Stimulated activated CD4-positive, alpha-beta T cell treated with anti-CD3 and anti-CD28 coated beads, Interleukin-1b, Interleukin-23, amount 100 ng/mL, for 24 hours (primary cell): ENCODE measurements at places on chromosomes 7 and 10.

DNA sequence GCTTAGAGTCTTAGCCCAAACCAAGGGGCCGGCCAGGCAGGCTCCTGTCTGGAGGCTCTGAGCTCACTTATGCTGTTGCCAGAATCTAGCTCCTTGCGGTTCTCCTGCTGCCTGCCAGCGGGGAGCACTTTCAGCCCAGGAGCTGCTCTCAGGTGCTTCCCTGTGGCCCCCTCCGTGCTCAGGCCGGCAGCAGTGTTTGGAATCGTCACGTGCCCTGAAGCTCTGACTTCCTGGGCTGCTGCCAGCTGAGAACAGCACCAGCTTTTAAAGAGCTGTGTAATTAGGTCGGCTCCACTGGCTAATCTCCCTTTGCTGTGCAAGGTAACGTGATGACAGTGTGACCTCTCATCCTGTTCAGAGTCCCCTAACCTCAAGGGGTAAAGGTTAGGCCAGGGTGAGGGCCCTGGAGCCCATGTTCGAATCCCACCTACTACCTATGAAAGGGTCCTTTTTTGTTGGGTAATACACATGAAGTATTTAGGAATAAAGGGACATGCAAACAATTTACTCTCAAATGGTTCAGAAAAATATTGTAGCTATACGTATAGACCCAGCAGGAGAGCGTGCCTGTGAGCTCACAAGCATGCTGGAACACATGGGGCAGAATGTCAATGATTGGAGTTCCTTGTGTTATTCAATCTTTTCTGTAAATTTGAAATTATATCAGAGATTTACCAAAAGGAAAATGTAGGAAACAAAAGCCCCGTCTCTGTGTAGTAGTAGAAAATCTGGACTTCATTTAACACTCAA, 16.6 kb downstream of the ZNF862 start:
- DNase-seq, result no peak

DNA sequence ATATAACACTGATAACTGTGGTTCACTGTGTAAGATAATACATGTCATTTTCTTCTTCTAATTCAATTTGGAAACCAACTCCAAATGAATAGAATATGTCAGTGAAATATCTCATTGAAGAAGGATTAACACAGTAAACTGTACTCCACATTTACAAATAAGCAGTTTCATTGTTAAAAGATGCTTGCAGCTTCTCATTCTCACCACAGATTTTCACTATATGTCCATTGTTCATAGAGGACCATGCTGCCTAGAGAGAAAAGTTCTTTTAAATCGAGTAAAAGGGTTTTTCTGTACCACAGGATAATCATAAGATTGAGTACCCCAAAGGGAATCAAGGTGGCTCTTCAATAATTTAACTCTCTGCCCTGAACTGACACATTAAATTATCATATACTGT, 165.5 kb downstream of the LRRN3 start:
- no peak for DNase-seq

- no peak for DNase-seq
Measured at GRCh38 chr10:67077376-67077775, 151.5 kb downstream of the LRRTM3 start.

- peak; percentile 11 for DNase-seq
Measured at GRCh38 chr7:149459540-149460452, 1.1 kb downstream of the ZNF777 start.

DNA sequence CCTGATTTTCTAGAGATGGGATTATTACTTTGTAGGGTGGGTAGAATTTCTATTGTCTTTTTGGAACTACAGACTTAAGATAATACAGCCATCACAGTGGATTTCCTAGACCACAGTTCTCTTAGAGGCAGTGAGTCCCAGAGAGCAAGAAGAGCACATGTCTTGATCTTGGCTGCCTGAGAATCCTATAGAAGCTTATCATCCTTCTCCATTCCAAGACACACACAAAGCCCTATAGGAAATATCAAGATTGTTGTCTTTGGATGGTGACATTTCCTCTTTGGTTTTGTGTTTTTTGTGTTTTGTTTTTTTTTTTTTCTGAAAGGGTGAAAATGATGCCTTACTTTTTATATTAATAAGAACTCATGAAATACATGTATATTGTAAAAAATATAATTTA, 143.1 kb downstream of the AHR start:
- DNase-seq, result no peak

DNA sequence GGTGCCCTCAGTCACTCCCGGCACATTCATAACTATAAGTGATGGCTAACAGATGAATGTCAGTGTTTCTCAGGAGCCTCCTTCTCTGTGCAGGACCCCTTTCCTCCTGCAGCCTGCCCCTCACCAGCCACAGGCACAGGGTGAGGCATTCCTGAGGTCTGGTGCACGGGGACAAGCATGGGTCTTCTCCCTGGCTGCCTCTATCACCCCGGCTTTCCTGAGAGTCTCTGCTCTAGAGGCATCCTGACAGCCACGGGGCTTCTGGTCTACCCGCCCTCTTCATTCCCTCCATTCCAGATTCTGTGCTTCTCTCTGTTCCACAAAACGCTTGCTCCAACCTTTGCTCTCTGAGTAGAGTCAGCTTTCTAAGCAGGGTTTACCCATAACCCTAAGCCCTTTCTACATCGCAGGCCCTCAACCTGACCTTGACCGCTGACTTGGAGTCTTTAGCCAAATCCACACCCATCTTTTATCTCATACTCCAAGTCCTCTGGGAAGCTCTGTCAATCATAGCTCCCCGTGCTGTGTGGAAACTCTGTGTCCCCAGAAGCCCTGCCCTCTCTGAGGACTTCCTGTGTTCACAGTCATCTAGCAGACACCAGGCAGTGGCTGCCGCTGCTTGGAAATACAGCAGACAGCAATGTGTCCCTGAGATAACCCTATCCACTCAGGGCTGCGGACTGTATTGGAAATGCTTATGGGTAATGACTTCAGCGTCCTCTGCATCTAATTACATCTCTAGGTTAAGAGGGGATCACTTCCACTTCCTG, 159.0 kb downstream of the SFMBT2 start:
- DNase-seq, result no peak

- no peak for DNase-seq
Measured at GRCh38 chr7:22723181-22723601, 3.8 kb upstream of the IL6 start.

DNA sequence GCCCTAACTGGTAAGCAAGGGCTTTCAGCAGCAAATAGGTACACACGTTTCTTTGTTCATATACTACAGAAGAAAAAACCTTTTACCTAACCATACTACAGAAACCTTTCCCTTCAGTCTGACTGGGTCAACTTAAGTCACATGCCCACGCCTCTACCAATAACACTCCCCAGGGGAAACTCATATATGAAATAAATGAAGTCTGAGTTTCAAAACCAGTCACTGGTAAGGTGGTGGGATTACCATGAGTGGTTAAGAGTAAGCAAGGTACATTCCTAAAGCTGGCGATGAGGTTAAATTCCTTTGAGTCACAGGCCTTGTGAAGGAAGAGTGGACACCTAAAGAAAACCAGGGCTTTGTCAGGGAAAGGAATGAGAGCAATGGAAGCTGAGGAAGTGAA, 21.4 kb upstream of the KIF20B start:
- no peak for DNase-seq

DNA sequence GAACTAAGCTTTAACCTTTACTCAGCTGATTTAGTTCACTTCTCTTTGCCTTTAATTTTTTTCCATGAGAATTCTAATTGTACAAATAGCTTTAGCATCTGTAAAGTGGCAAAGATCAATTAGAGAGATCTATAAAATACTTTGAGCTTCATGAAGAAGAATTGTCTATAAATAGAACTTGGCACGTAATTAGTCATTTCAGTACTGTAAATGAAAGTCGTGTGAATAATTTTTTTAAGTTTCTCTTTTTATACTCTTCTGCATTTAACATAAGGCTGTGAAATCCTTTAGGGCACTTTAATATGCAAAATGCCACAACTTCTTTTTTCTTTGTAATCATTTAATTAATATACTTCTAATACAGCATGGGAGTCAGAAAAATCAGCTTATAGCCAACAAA, 177.8 kb downstream of the CSTF2T start:
- no peak for DNase-seq

- DNase-seq, result no peak
Measured at GRCh38 chr7:105644937-105645336, 63.6 kb upstream of the EFCAB10 start.

GRCh38 chr7:45295222-45295621, 137.6 kb downstream of the RAMP3 start:
- no peak for DNase-seq
